Epithelial cell of prostate (primary cell): ENCODE measurements at places on chromosomes 12 and 14.

- no peak for DNase-seq
These were observed 700.4 kb upstream of the TBX3 start for GRCh38 chr12:115384391-115384790.

DNA sequence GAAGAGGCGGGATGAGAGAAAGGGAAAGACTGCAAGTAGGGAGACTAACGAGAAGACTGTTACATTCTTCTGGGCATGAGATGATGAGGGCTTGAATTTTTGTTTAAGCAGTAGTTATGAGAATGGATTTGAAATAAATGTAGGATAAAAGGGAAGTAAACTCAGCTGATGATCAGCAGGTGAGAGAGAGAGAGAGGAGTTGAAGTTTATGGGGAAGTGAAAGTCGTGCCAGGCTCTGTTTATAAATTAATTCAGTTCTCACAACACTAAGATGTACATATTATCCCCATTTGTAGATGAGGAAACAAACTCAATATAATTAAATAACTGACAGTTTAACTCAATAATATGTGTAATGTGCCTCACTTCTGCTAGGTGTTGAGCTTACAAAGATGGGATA, 170.0 kb upstream of the RMST start:
- no peak for DNase-seq

GRCh38 chr14:92678766-92679165, 69.7 kb downstream of the LGMN start:
- no peak for DNase-seq

DNA sequence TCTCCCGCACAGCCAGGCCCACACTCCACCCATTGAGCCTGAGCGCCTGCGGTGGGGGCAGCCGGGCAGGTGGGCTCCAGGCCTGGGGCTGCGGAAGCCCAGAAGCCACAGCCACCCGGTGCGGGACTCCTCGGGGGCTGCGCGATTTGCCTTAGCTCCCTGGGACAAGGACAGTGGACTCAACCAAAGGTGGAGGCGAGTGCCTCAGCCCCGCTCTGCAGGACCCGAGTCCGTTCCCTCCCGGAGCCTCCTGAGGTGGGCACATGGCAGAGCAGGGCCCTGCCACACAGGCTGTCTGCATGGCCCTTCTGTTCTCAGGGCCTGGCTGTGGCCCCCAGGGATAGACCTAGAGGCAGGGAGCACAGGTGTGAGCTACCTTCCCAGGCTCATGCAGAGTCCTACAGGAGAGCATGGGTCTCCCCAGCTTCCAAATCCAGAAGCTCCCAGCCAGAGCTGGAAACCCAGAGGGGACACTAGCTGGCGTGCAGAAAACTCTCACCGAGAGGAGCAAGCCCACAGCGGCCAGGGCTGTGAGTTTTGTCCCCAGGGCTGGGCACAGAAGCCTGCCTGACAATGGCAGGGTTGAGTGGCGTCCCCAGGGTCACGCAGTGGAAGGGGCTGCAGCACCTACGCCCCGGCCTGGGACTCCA, 22.2 kb upstream of the LRTM2 start:
- no peak for DNase-seq

- no peak for DNase-seq
These were observed 628 bp downstream of the SNRPF start for GRCh38 chr12:95859344-95859816.

DNA sequence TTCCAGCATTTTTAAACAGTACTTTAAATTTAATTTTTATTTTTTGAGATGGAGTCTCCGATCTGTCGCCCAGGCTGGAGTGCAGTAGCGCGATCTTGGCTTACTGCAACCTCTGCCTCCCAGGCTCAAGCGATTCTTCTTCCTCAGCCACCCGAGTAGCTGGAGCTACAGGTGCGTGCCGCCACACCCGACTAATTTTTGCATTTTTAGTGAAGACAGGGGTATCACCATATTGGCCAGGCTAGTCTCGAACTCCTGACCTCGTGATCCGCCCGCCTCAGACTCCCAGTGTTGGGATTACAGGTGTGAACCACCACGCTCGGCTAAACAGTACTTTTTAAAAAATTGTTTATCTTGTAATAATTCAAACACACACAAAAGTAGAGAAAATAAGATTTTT, 4.2 kb upstream of the FOXJ2 start:
- DNase-seq, result no peak

DNA sequence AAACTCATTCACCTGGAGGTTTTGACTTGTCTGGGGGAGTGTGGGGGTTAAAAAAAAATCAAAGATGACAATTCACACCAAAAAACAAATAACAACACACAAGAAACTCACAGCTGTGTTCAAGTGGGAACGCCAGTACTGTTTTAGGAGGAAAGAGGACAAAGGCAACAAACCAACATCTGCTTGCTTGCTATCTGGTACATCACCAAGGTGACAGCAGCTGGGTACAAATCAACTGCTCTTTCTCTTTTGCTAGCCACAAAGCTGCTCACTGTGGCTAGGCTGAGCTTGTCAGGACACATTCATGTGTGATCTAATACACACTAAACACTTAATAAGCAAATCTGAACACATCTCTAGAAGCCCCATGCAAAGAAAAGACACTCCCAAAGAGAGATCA, 128.0 kb upstream of the RAP1B start:
- no peak for DNase-seq

- no peak for DNase-seq
These were observed 25.9 kb downstream of the RHOF start for GRCh38 chr12:121767525-121768016.

DNA sequence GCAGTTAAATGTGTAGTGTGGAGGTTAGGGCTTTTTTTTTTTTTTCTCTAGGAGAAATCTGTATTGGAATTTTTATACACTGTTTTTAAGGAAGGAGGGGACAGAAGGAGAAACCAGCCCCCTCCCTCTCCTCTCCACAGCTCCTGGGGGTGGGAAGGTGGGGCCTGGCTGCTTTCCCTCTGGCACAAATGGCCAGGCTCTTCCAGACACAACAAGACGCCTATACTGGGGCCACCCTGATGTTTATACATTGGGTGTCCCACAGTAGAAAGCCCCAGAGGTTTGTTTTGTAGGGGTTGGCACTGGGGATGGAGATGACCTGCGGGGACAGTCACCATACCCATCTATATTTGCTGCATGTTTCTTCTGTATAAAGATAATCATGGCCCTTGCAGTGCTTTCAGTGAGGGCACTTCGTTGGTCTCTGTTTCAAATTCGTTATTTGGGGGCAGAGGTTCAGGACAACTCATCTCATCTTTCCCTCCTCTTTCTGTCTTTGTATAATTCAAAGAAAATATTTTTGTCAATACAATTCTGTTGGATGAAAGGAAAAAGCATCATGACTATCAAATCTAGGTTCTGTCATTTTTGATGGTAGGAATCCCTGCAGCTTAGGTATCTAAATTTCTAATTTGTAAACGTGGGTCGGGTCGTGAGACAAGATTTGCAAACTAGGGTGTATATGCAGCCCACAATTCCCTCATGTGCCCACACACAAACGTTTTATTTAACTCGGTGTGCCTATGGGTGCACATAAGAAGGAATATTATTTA, 2.3 kb upstream of the HOTAIR start:
- no peak for DNase-seq

- no peak for DNase-seq
These were observed 36.3 kb upstream of the FAM222A start for GRCh38 chr12:109677279-109677691.

DNA sequence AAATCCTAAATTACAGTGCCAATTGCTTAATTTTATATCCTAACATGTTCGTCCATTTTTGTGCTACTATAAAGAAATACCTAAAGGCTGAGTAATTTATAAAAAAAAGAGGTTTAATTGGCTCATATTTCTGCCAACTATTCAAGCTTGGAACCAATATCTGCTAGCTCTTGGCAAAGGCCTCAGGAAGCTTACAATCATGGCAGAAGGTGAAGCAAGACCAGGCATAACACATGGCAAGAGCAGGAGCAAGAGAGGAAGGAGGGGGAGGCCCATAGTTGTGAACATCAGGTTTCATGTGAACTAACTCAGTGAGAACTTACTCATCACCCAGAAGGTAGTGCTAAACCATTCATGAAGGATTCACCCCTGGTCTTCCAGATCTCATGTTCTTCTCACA, 494.3 kb downstream of the CCER1 start:
- peak; percentile 1 for DNase-seq

GRCh38 chr12:75315518-75315917, 14.6 kb downstream of the CAPS2 start:
- no peak for DNase-seq
